ENCODE measurements at places on chromosomes 4 and X.

DNA sequence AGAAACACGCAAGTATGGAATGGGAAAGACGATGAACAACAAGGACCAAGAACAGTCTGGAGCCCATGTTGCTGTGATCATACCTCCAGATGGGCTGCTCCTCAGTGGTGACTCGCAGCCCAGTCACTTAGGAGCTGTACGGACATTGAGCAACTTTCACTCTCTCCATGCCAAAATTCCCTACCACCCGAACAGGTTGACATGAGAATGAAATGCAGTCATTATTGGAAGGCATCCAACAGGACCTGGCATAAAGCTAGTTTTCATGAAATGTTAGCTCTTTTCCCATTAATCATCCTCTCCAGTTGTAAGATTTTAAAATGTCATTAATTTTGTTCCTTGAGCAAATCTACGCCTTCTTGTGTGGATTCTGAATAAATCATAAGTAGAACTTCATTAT, 82.7 kb upstream of the GPM6B start:
- DNase-seq: peak; percentile 49

DNA sequence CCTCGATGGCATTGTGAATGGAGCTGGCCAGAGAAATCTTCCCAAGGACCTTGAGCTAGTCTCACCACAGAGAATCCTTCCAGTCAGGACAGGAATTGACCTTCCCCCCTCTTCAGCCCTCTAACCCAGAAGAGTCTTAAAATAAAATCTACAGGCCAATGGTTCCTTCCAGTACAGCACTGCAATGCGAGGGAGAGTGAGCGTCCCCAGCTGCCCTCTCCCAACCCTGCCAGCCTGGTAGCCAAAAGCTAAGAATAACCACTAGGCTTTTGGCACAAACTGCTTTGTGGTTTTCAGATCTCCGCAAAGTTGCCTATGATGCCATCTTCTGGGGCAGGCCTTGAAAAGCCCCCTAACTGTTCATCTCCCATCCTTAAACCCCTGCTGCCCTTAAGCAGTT, 175.1 kb downstream of the AR start:
- DNase-seq: no peak

DNA sequence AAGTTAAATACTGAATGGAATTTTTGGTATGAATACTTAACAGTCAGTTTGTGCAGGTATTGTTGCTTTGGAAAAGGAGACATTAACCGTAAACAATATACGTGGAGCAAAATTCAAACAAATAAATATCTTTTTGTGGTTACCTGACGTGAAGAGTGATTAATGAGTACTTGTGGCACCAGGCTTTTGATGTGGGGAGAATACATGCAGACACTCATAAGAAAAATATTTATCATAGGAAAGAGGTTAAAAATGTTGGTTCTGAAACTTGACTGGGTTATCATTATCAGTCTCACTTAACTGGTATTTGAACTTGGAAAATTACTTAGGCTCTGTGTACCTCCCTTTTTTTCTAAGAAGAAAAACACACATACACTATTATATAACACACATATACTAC, 136.4 kb upstream of the NDST4 start:
- DNase-seq: peak; percentile 2

DNA sequence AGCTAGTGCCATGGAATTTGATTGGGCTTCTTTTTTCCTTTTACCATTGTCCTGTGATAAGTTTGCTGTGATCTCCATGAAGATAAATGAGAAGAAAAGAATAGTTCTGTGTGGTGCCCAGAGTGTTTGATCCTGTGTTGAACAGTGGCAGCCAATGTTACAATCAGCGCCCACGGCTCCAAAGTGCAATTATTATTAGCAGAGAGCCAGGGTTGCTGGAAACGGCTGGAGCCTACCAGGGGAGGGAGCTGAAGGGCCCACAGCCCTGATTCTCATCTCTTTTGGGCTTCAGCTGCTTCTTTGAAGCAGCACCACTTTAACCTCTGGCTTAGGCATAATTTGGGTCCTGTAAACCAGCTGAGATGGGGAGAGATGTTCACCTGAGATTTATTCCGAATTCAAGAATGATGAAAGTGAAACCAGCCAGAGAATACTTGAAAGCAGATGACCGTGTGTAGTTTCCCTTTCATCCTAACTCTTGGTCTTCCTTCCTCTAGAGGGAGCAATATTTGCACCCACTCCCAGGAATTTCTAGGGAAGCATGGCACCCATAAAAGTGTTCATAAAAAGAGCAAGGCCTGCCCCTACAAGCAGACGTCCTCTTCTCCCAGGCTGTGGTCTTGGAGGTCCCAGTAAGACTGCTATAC, 298.3 kb downstream of the EVC2 start:
- peak; percentile 27 for DNase-seq

DNA sequence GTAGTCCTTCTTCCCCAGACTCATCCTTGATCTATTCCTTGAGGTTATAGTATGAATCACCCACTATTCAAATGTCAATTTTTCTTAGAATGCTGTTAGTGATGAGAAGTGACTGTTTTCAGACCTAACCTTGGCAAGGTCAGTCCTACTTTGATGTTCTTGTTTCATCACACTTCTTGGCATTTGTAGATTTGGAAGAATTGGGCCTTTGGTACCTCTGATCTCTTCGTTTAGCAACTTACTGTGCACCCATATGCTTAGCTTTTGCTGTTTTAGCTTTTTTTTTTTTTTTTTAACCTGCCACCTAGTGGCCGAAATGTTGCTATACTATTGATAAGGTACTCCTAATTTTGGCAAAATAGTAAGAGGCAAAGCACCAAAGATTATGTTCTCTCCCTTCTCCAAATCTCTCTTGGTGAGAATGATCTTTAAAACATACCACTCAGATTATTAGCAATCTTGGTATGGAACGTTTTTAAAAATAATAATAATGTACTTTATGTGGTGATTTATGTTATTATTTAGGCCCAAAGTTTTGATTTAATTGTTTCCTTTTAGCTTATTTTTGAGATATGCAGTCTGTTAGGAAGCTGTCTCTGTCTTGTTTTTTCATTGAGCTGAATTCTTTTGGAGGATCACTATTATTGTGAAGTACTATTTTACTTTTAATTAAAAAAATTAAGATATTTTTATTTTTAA, 16.6 kb downstream of the DCK start:
- DNase-seq: peak; percentile 71

DNA sequence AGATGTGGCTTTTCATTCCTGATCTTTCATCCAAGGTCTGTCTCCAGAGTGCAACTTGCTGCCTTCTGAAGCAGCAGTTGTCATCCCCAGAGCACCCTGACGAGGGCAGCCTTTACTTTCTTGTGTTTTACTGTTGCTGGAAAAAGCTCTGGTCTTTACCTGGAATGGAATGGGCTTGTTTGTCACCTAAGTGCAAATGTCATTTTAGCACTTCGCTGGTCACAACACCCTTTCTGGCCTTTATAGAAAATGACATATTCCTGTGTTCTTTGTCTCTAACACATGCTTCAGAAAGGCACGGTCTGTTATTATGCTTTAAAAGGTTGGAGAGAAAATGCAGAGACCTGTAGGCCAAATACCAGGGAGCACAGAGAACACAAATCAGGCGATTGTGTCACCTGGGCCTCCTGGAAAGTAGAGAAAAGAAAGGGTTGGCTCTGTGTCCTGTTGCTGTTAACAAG, 332.7 kb upstream of the IGFBP7 start:
- DNase-seq: peak; percentile 55

GRCh38 chr4:43360296-43360695, 467.8 kb downstream of the GRXCR1 start:
- no peak for DNase-seq

DNA sequence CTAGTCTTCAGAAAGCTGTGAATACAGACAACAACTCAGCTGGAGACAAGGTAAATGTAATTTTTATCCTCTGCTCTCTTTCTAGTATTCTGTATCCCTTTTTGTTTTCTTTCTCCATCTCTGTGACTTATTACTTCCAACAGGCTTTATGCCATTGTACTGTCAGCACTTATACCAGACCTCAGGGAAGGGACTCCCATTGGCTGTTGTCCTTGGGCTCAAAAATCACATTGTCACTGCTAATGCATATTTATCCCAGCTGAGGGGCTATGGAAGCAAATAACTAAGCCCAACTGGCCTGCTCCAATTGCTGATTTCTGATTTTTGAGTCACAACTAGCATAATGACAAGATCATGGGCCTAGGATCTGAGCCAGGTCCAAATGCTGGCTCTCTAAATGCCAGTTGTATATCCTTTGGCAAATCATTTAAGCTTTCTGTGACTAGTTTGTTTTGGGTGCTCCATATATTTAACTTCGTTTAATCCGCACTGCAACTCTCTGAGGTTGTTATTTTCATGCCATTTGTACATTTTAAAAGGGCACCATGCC, 395.1 kb upstream of the GNPDA2 start:
- no peak for DNase-seq

GRCh38 chr4:145937971-145938611, 532 bp downstream of the ZNF827 start:
- DNase-seq: peak; percentile 44

DNA sequence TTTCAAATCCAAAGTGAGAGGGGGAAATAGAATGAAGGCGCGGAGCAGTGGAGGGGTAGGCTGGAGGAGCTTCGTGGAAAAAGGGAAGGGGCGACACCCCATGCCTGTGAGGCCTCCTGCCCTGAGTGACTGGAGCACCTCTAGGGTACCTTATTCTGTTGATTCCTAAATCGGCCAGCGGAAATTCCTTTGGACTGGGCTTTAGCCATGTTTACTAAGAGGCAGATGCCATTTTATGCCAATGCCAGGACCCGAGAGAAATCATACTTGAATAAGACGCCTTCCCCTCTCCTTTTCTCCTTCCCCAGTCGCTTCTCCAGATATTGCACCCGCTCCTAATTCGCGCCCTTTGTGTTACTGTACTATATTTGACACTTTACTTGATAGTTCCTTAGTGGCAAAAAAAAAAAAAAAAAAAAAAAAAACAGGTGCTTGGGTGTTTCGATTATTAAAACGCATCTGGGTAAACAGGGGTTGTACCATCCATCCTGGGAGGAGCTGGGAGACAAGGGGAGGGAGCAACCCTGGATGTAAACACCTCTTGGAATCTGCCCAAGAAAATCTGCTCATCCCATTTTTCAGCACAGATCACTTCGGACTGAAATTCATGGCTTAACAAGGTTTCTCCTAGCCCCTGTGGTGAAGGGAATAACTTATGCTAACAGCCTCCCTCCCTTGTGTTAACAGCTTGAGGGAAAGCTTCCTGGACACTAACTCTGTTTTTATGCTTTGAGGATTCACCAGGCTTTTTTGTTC, 1.5 kb downstream of the BMP3 start:
- no peak for DNase-seq

DNA sequence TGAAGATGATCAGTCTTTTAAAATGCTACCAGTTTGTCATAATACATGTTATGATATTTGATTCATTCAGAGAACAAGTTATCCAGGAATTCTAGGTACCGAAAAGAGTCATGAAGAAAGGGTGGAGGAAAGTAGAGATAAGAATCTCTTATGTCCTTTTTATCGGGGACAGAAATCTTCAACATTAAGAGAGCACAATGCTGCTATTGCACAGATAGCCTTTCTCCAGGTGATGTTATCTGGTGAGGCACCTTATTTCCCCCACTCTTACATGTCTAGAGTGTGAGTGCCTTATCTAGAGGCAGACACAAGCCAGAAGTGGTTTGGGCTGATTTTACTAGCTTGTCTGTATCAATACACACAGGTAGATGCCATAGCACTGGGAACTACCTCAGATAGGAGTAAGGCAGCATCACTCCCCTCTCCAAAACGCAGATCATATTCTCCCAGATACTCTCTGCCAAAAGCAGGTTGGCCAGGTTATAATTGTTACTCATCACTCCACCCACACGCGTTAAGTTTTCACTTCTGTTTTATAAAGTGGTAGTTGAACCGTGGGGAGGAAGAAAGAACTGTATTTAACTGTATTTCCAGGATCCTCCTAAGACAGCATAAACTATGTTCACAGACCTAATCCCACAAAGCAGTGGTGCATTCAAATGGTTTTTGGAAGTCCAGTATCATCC, 38.4 kb downstream of the AREG start:
- DNase-seq: no peak

DNA sequence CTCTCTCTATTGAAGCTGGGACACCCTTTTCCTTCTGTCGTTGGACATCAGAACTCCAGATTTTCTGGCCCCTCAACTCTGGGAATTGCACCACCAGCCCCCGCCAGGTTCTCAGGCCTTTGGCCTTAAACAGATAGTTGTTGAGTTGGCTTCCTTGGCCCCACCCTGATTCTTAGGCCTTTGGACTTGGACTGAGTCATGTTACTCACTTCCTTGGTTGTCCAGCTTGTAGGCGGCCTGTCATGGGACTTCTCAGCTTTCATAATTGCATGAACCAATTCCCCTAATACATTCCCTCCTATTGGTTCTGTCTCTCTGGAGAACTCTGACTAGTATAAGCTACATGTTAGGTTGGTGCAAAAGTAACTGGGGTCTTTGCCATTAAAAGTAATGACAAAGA, 195.7 kb downstream of the GPAT3 start:
- DNase-seq: peak; percentile 85

DNA sequence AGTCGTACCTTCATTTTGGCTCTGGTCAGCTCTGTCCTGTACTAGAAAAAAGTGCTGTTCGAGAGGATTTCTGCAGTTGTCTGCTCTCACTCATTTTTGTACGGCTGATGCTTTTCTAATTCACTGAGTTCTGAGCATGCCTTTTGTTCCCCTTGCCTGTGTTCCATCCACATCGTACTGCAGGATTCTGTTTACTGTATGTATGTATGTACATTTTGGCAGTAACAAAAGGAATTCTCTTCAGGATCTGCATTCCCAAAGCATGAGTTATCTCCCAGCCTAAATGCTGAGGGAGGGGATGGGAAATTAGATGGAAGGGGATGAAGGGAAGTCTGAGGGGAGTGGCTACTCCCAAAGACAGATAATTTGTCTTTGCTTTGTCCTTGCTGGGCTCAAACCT, 87.6 kb downstream of the GBA3 start:
- no peak for DNase-seq

DNA sequence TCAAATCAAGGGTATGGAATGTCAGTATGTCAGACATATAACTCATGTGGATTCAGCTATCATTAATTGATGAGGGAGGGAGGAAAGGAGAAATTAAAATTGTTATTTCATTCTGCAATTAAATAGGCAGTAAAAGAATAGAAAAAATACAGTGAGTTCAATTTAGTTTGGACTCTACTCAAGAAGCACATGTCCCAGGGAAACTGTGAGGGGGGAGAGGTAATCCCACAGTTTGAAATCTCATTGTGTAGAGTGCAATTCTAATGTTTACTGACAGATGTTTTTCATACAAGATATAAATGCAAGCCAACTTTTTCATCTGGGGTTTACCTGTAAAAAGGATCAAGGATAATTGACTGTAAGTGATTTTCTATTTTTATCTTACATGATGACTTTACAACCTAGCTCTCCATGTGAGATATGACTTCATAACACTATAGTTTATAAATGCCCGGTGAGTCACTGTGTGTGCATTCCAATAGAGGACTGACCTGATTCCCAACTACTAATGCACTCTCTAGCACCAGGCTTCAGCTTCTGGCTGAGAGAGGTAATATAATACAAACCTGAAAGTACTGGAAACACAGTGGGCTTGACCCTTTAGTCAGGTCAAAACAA, 35.2 kb upstream of the SCD5 start:
- DNase-seq: peak; percentile 94

- peak; percentile 62 for DNase-seq
These were observed 208.7 kb downstream of the CHIC2 start for GRCh38 chr4:53855581-53856250.
